Vagina (tissue), 2 donors: ENCODE measurements at places on chromosomes 2 and 18.

DNA sequence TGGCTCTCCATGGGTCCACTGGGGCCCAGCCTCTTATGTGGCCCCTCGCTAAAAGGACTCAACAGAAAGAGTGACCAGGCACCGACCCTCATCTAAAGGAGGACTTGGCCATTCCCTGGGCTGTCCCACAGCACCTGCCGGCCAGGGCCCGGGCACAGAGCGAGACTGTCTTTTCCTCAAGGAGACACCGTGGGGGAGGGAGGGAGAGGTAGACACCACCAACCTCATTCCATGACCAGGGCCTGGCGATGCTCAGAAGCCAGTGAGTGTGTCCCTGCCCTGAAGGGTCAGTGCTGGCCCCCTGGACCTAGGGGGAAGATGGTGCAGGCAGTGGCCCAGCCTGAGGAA, 39.8 kb upstream of the ALPP start:
- no peak for DNase-seq

DNA sequence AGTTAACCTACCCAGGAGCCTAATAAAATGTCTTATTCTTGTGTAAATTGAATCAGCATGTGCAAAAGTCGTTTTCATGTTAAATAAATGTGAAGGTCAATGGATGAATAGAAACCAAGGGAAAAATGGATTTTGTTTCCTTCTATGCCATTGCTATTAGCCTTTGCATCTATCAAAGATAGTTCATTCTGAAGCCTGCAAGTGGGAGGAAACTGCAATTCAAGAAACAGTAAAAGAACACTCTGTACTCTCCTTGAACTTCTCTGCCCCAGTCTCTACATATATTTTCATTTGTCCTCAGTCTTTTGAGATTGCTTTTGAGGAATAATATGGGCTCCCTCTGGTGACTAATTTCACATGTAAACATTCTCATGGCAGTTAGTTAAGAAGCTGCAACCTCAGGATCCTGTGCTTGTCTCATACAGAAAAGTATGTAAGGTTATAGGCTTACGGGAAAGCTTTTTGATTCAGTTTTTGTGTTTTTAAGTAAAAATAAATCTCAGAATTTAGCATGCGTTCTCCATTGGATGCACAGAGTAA, 1590.0 kb upstream of the LRRTM1 start:
- no peak for DNase-seq

- no peak for DNase-seq
Measured at GRCh38 chr18:73683409-73684238, 464.0 kb downstream of the FBXO15 start.

DNA sequence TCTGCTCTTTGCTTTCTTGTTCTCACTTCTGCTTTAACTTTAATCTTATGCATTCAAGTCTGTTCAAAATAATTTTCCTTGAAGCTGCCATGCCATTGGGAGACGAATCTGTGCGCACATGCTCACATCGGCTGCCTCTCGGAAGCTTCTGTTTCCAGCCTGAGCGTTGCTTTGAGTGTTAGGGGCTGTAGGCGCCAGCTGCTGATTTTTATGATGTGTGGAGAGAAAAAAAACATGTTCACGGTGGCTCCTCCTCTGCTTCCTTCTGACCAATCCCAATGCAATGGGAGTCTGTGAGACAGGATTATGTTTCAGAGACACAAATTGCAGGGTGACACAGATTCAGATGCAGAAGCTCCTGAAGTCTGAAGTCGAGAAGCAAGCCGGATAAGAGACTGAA, at the start of gene MC4R:
MC4R (minus strand) TSS at position 180 of the 400 bp plus-strand sequence. CDS start 426 bp downstream, outside the sequence.
- no peak for DNase-seq

DNA sequence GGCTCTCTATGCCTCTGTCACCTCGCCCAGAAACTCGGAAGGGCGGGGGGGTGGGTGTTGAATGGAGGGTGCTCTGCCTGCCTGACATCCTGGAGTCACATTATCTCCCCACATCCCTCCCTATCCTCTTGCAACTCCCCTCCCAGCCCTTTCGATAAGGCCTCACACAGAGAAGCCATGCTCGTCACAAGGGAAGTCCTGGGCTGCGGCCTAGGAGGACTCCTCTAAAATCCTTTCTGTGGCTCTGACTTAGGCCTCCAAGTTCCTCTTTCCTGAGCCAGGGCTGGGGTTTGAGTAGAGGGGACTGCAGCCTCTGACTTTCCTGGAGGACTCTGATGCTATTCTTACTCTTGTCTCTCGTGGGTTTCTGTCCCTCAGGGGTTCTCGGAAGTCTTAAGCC, 75.0 kb upstream of the PKDCC start:
- no peak for DNase-seq

DNA sequence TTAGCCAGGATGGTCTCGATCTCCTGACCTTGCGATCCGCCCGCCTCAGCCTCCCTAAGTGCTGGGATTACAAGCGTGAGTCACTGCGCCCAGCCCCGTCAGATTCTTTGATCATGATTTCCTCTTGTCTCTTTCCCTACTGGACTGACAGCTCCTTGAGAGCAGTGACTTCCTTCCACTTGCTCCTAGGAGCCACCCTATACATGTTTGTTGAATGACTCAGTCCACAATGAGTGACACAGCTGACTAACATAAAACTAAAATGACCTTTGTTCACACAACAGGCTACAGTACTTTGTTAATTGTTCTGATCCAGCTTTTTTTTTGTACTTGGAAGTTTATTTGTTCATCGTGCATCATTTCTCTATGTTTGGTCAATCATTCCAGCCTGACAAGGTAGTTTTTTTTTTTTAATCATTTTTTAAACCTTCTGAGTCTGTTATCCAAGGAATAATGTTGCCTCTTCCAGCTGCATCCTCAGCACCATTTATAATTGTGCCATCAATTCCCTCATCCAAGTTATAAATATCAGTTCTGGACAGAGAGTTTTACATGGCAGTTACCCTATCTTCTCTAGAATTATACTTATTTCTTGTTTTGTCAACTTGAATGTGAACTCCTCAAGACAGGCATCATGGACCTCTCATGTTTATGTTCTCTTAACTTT, 42.9 kb upstream of the TUBA3E start:
- no peak for DNase-seq

GRCh38 chr2:206970589-206971360, 31.5 kb downstream of the CPO start:
- no peak for DNase-seq

- DNase-seq: peak; percentile 91
Measured at GRCh38 chr2:16666449-16666801, 791 bp upstream of the CYRIA start.

DNA sequence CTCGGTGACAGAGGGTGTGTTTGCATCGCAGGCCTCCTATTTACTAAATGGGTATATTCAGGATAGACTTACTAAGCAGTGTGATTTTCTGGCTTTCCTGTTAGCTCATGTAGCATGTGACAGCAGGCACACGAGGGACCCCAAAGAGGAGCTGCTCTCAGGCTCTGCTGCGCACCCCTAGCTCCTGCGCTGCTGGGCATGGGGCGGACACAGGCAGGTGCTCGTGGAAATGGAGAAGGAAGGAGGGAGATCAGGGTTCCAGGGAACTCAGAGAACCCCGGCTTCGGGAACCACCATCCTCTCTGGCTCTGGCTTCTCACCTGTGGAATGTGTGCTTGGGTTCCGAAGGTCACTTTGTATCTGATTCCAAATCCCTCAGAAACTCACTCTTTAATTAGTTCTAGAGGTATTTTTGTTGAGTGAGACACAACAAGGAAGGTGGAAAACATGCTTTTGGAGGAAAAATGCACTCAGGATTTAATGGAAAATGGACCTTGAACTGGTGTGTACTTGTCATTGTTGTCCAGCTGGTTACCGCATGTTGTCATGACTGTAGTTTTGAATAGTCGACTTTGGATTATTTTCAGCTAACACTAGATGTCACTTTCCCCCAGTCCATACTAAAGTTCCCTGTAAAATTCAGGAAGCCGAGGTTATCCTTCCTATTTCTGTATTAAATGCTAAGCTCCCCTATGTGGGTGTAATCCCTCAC, 3.5 kb downstream of the SNTG2 start:
- DNase-seq: no peak

GRCh38 chr18:46756025-46756558, 761 bp downstream of the ST8SIA5 start:
- DNase-seq: no peak

DNA sequence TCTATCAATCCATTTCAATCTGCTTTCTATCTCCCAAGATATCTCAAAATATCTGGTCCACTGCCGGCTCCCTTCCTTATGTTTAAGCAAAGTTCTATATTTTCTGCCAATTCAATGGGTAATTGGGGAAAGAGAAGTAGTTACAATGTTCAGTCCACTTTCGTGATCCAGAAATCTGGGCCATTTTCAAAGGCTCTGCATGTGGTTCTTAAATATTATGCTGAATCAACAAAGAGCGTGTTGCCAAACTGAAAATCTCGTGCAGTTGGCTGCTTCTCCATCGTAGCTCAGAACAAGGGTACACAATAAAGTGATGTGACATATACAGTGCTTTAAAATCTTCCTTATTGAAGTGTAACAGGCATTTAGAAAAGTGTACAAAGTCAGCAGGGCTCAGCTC, 863.1 kb downstream of the RNF144A start:
- DNase-seq: no peak

DNA sequence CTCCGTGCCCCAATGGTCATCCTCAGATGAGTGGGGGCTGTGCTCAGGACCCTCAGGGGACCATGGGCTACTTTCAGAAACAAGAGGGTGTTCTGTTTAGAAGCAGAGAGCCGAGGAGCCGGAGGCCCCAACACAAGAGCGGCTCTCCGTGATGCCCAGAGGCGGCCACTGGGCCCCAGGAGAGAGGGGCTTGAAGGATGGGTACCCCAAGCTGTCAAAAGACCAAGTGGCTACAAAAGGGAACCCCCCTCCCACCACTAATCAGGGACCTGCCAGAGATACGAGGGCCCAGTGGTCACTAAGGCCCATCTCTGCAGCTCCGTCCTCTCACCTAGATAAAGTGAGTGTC, 93.6 kb downstream of the HDAC4 start:
- DNase-seq: no peak

GRCh38 chr2:169808221-169808620, 9.6 kb downstream of the SSB start:
- no peak for DNase-seq

GRCh38 chr2:200725596-200725995, 86.1 kb upstream of the BZW1 start:
- no peak for DNase-seq

DNA sequence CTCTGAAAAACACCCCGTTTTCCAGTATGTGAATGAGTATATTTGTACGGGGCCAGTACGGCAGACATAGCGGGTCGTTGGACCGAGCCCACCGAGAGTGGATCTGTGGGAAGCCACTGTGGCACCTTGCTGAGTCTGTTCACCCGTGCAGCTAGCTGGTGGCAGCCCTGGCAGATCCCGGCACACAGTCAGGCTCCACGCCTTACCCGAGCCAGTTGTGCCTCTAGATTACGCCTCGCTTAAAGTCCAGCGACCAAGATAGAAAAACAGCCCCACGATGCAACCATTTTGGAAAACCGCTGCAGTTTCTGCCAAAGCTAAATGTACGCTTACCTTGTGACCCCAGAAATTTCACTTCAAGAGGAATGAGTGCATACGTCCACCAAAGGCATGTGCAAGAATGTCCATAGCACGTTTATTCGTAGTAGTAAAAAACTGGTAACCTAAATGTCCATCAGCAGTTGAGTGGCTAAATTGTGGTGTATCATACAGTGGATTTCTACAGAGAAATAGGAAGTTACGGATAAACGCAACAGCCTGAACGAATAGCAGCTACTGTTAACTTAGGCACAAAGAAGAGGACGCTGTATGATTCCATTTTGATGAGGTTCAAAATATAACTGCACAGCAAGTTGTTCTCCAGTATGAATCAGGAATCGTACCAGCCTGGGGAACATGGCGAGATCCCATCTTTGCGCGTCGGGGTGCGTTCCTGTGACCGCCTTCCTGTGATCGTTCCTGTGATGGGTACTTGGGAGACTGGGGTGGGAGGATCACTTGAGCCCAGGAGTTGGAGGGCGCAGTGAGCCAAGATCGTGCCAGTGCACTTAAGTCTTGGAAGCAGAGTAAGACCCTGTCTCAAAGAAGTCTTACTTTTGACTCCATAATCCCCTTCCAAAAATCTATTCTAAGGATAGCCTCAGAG, 688 bp upstream of the WDR33 start:
- no peak for DNase-seq

GRCh38 chr2:237540823-237541222, 25.6 kb upstream of the PRLH start:
- DNase-seq: no peak

- no peak for DNase-seq
Measured at GRCh38 chr2:225010804-225011203, 31.5 kb downstream of the DOCK10 start.

- DNase-seq: no peak
Measured at GRCh38 chr2:216796115-216796840, 63.6 kb downstream of the TNP1 start.

DNA sequence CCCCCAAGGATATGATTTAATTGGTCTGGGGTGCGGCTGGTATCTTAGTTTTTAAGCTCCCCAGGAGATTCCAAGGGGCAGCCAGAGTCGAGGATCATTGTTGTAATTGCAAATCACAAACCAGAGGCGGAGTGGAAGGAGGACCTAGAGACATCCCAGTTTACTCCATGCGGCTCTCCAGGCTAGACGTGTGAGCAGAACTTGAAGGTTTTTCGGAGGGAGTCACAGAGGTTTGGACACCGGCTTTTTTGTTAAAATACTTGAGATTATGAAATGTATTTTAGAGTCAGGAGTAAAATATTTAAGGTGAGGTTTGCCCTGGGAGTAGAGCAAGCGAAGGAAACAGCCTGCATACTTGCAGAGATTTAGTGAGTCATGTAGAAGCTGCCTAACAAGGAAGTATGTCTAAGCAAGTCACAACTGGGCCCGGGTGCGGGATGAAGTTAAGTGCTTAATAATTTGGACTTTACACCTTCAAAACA, 39.5 kb downstream of the TGOLN2 start:
- DNase-seq: no peak

GRCh38 chr2:74225698-74226459, 27.5 kb downstream of the MTHFD2 start:
- no peak for DNase-seq

DNA sequence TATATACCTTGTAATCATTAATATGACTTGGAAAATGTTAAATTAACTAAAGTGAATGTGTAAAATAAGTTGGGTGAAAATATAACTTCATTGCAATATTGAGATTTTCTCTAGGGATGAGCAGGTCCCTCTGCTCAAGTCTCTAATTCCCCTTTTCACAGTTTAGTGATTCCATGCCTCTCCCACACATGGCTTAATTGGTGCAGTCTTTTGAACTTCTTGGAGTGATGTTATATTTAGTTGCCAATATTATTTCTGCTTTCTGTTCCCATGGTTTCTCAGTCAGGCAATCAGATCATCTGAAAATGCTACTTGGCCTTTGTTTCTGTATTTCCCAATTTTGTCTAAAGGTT, 233.7 kb upstream of the SPOPL start:
- DNase-seq: no peak

GRCh38 chr2:3608373-3609278, 13.7 kb downstream of the COLEC11 start:
- DNase-seq: no peak

GRCh38 chr2:88188748-88189147, 18.6 kb downstream of the THNSL2 start:
- no peak for DNase-seq

DNA sequence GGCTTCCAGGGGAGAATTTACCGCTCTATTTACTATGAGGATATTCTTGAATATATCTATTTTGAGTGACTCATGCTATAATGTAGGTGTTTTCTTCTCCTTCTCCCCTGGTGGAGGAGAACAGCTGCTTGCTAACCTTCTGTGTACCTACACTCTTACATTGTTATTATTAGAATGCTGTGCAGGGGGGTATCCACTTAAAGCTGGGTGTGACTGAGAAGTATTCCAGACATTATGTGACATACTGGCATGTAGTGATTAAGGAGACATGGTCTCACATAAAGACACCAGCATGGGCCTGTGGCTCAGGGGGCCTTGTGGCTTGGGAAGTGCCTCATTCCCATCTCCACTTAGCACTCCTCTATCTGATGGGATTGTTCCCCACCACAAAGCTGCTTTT, 287.9 kb downstream of the PTPRM start:
- no peak for DNase-seq
